Activated naive CD4-positive, alpha-beta T cell treated with anti-CD3 and anti-CD28 coated beads, Interleukin-2, amount 50 U/mL, for 16 hours (primary cell): ENCODE measurements at places on chromosomes 7 and 10.

DNA sequence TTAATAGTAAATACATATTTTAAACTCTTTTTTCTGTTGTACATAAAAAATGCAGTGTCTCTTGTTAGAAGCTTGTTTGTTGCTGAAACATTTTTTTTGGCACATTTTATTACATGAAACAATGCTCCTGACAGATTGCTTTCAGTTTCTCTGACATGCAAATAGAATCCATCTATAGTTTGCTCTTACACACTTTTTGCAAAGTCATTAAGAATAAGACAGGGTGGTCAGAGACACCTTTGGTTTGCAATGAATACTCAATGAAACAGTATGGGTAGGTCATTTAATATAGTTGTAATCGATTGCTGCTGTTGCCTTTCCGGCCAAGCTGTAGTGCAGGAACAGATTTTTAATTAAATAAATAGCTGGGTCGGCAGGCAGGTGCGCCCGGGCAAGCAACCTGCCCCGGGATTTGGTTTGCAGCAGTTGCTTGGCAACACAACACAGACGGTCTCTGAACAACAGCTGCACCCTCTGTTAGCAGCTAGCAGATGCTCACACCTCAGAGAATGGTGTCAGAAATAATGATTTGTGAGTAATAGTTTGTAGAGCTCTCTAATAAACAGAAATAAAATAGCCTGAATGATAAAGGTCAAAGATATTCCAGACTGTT, 115.7 kb upstream of the CACNA2D1 start:
- no peak for DNase-seq

- DNase-seq, result no peak
These were observed 101.2 kb downstream of the DOCK1 start for GRCh38 chr10:127006453-127006852.

- no peak for DNase-seq
These were observed 668.2 kb upstream of the IGFBP3 start for GRCh38 chr7:46589286-46589685.

DNA sequence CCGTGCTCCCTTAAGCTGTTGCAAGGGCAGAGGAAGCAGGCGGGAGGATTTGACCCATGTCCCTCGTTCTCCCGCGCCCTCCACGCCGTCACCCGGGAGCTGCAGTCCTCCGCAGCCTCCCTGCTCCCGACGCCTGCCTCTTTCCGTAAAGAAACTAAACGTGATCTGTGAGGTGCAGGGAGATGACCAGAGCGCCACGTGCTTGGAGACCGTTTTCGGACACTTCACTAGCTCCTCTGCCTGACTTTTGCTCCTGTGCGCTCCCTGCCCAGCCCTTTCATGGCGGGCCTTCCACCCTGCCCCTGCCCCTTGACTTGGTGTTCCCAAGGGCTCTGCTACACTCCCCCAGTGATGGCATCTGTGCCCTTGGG, 171.2 kb downstream of the LSM5 start:
- DNase-seq, result no peak

DNA sequence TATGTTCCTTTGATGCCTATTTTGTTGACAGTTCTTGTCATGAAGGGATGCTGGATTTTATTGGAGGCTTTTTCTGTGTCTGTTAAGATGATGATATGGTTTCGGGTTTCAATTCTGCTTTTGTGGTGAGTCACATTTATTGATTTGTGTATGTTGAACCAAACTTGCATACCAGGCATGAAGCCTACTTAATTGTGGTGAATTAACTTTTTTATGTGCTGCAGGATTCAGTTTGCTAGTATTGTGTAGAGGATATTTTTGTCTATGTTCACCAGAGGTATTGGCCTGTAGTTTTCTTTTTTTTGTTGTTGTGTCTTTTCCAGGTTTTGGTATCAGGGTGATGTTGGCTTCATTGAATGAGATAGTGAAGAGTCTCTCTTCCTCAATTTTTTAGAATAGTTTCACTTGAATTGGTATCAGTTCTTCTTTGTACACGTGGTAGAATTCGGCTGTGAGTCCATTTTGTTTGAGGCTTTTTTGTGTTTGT, 345.9 kb downstream of the KIF20B start:
- DNase-seq, result no peak

- no peak for DNase-seq
These were observed 42.6 kb downstream of the UNC5B start for GRCh38 chr10:71254834-71255549.

DNA sequence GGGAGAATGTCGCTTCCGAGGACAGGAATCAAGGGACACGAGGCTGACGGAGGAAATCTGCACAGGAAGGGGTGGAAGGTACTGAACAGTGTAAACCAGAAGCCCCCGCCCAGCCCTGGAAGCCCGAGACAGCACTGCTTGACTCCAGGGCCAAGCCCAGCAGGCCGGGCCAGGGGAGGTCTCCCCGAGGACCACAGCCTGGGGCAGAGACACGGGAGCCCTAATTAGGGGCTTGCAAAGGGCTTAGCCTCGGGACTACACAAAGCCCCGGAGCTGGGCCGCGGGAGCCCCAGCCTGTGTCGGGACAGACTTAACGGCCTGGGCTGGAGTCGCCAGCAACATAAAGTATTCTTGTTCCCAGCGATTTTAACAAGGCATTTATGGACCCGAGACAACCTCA, 50.8 kb downstream of the OAT start:
- no peak for DNase-seq

DNA sequence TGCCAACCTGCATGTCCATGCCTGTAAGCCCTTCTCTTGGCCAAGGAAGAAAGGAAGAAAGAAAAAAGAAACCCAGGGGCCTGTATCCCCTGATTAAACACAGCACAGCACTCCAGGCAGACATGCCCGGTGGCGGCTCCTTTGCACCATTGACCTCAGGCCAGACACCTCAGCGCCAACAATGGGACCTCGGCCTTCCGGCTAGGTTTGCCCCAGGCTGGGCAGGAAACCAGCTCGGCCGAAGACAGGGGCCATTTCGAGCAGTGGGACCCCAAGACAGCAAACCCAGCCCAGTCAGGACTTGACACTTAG, 2.8 kb downstream of the HOXA10 start:
- DNase-seq, result no peak
